ENCODE measurements at places on chromosomes 13 and 19.

GRCh38 chr13:88802886-88803285, 1131.7 kb downstream of the SLITRK5 start:
- DNase-seq: peak; percentile 57
- H3K4me3 ChIP-seq: no peak overlapping the region
- no peak overlapping the region for H3K27ac ChIP-seq

DNA sequence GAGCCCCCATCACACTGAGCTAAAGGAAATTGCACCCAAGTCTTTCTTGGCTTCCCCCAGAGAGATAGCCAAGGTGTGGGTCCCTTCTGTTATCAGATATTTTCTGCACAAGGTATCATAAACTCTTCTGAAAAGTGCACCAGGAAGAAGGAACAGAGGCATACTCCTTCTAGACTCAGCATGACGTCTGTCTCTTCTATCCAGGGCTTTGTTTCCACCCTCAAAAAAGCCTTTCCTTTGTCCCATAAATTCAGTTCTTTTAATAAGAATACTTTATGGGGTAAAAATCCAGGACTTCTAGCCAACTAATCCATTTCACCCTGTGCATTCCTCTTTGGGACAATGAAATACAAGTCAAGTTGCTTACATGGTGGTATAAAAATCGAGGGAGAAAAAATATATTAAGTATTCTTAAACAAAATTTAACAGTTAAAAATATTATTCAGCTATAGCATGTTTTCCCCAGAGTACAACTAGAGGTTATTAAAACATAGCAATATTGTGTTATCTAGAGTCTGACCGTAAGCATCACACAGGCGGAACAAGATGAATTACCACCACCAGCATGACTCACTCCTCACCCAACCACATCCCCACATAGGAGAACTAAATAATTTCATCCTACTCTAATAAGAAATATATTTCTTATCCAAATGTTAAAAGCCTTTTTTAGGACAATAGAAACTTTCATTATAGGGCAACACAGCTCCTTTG, 79.9 kb upstream of the GPC6 start:
- no peak for DNase-seq
- no peaks in the 10 kb centered on the region for H3K4me1 ChIP-seq
- no peak overlapping the region for H3K4me3 ChIP-seq
- H3K36me3 ChIP-seq: no peaks in the 10 kb centered on the region

DNA sequence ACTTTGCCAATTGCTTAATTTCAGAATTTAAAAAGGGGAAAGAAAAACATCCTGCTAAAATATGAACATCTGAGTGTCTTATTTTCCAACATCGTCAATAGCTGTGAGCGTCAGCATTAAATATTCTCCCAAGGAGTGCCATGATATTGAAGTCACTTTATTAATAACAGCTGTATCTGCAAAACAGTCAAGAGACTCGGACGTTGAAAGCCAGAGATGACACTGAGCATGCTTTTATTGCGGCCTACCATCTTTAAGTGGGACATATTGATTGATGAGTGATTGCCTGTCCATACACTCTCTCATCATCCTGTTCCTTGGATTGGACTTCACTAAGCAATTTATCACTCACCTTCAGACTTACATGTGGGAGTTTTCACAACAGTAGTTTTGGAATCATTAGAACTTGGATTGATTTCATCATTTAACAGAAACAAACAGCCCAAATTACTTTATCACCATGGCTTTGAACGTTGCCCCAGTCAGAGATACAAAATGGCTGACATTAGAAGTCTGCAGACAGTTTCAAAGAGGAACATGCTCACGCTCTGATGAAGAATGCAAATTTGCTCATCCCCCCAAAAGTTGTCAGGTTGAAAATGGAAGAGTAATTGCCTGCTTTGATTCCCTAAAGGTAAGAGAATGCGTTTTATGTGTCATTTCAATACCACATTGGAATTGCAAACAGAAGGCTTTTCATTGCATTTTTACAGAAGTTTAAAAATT, 53.8 kb downstream of the MBNL2 start:
- DNase-seq: no peak
- H3K4me1 ChIP-seq: peaks cover 3% of the 10 kb centered on the region
- H3K36me3 ChIP-seq: no peaks in the 10 kb centered on the region
- H3K27ac ChIP-seq: no peak overlapping the region
- H3K4me3 ChIP-seq: no peak overlapping the region

DNA sequence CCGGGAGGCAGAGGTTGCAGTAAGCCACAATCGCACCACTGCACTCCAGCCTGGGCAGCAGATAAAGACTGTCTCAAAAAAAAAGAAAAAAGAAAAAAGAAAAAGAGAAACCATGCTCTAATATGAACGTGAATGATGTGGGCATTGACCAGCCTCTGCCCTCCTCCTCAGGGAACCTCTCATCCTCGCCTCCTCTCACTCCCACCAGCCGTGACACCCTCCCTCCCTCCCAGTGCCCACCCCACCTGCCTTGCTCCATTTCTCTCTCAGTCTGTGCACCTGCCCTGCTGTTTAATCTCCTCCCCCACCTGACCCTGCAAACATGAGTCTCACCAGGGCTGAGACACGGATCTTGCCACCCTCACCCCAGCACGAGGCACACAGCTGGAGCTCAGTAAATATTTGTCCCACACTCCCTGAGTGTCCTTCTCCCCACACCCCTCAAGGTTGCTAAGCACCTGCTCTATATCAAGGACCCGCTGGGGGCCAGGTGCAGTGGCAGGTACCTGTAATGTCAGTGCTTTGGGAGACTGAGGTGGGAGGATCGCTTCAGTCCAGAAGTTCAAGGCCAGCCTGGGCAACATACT, 7.5 kb upstream of the BCAT2 start:
- no peaks in the 10 kb centered on the region for H3K36me3 ChIP-seq
- H3K4me1 ChIP-seq: no peaks in the 10 kb centered on the region
- no peak overlapping the region for H3K4me3 ChIP-seq
- DNase-seq: no peak
- H3K27ac ChIP-seq: no peak overlapping the region

DNA sequence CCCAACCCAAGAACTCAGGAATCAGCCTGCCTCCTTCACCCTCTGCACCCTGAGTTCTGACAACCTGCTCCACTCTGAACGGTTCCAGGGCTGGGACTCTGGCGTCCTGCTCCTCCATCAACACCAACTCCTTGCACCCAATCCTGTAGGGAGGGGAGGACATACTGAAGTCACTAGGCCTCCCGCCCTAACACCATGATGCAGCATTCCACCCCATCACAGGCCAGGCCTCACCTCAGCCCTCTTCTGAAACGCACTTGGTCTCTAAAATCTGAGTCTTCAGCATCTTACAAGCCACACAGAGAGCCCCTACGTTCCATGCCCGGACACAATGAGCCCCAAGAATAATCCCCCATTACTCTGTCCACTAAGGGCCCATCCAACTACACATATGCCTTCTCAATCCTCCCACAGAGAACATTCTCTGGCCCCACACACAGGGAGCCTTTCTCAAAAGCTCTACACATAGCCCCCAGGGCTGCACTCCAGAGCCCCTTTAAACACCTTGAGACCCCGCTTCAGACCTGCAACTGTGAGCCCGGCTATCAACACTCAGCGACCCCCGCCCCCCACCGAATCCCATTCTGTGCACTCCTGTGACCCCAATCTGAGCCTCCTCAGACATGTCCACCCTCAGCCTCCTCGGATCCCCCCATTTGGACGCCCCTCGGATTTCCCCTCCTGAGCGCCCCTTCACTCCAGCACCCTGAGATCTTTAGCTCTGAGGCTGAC, 567 bp downstream of the ALKBH6 start:
- peaks cover 3% of the 10 kb centered on the region for H3K4me1 ChIP-seq
- no peak for DNase-seq
- no peaks in the 10 kb centered on the region for H3K27me3 ChIP-seq
- H3K27ac ChIP-seq: no peak overlapping the region
- peak overlapping the region; percentile 91 for H3K4me3 ChIP-seq
- no peaks in the 10 kb centered on the region for H3K36me3 ChIP-seq

DNA sequence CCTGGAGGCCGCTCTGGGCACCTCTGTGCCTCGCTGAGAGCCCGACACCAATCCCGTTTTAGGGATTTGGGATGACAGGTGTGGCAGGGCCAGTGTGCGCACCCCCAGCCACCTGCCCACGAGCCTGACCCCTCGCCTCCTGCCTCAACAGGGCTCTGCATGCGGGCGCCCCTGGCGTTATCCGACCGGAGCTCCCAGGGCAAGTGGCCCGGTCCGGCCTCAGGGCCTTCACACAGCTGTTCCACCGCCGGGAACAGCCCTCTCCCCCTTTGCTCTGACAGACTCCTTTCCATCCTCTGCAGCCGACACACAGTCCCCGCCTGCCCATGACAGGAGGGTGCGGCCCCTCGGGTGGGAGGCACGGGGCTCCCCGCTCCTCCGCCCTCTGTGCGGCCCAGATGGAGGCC, 7.1 kb upstream of the WDR18 start:
- no peak overlapping the region for H3K27ac ChIP-seq
- peaks cover 5% of the 10 kb centered on the region for H3K4me1 ChIP-seq
- peaks cover 2% of the 10 kb centered on the region for H3K36me3 ChIP-seq
- no peak for DNase-seq
- no peak overlapping the region for H3K4me3 ChIP-seq
- no peaks in the 10 kb centered on the region for H3K27me3 ChIP-seq

GRCh38 chr19:47122359-47123335, 8.0 kb upstream of the SAE1 start:
- no peak overlapping the region for H3K27ac ChIP-seq
- no peaks in the 10 kb centered on the region for H3K27me3 ChIP-seq
- H3K36me3 ChIP-seq: no peaks in the 10 kb centered on the region
- no peak overlapping the region for H3K4me3 ChIP-seq
- H3K4me1 ChIP-seq: no peaks in the 10 kb centered on the region

GRCh38 chr19:42360787-42361544, 29.1 kb downstream of the CNFN start:
- H3K27me3 ChIP-seq: no peaks in the 10 kb centered on the region
- no peak overlapping the region for H3K4me3 ChIP-seq
- peak; percentile 70 for DNase-seq
- H3K36me3 ChIP-seq: peaks cover 6% of the 10 kb centered on the region
- H3K27ac ChIP-seq: no peak overlapping the region

GRCh38 chr19:14470031-14470876, 4.9 kb downstream of the PTGER1 start:
- H3K4me3 ChIP-seq: no peak overlapping the region
- no peak for DNase-seq
- no peaks in the 10 kb centered on the region for H3K4me1 ChIP-seq
- no peaks in the 10 kb centered on the region for H3K36me3 ChIP-seq
- H3K27me3 ChIP-seq: no peaks in the 10 kb centered on the region
- no peak overlapping the region for H3K27ac ChIP-seq

DNA sequence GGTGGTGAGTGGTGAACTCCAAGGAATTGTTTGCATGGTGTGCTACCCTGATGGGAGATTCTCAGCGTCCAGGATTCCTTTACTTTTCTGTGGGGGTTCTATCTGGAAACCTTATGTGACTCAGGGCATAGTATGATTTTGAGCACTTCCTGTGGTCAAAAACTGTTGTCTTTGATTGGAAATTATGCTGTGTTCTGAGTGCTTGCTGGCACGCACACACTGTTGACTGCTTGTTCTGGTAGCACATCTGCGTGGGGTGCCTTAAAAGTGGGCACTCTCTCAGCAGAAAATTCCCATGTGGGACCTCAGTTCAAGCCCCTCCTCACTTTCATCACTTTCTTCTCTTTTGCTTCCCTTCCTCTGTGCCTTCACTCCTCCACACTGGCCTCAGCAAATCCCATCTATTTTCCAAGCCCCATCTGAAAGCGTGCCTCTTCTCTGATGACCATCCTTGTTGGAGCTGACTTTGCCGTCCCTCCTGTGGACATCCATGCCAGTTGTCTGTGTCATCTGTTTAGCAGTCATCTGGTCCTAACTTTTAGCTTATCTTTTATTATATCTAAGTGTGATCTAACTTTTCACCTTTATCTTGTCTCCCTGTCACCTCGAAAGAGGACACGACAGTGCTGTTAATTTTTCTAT, 56.4 kb upstream of the NPAS1 start:
- no peaks in the 10 kb centered on the region for H3K4me1 ChIP-seq
- H3K36me3 ChIP-seq: no peaks in the 10 kb centered on the region
- no peaks in the 10 kb centered on the region for H3K27me3 ChIP-seq
- H3K4me3 ChIP-seq: no peak overlapping the region
- H3K27ac ChIP-seq: no peak overlapping the region
- DNase-seq: no peak

- H3K4me1 ChIP-seq: no peaks in the 10 kb centered on the region
- no peak overlapping the region for H3K27ac ChIP-seq
- no peak for DNase-seq
- no peak overlapping the region for H3K4me3 ChIP-seq
Measured at GRCh38 chr13:27258637-27259386, 7.5 kb downstream of the RPL21 start.

GRCh38 chr13:109787135-109787954, 962 bp upstream of the IRS2 start:
- peak overlapping the region; percentile 59 for H3K27ac ChIP-seq
- peak overlapping the region; percentile 42 for H3K4me3 ChIP-seq
- H3K27me3 ChIP-seq: no peaks in the 10 kb centered on the region
- peak; percentile 78 for DNase-seq
- no peaks in the 10 kb centered on the region for H3K36me3 ChIP-seq

DNA sequence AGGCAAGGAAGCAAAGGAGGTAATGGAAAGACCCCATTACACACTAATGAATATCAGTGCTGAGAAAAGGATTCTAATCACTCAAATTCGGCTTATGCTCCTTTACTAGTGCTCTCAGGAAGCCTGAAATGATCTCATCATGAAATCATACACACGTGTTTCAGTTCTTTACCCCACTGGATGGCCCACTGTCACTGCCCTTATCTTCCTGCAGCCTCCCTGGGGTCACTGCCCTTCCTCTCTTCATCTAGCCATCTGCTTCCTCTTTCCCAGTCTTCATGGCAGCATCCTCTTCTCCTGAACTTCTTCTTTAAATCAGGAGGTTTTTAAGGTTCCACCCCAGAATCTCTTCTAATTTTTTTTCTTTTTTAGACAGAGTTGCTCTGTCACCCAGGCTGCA, 27.9 kb upstream of the EEF1AKMT1 start:
- no peaks in the 10 kb centered on the region for H3K27me3 ChIP-seq
- no peak for DNase-seq
- H3K4me3 ChIP-seq: no peak overlapping the region
- peaks cover 3% of the 10 kb centered on the region for H3K36me3 ChIP-seq
- H3K27ac ChIP-seq: no peak overlapping the region

DNA sequence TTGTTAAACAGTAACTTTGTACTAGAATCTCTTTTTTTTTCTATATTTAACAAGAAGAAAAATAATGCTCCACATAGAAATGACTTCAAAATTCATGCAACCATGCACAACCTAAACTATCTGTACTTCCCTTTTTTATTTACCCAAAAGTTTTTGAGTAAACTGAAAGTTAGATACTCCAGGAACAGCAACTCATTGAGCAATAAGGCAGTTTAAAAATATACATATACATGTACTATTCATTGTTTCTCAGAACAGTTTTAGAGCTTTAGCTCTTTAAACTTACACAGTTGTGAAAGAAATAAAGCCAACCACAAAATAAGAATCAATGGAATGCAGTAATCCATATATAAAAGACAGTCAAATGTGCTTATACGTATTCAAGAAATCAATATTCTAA, 39.2 kb downstream of the MTMR6 start:
- no peak for DNase-seq
- H3K4me3 ChIP-seq: no peak overlapping the region
- no peaks in the 10 kb centered on the region for H3K27me3 ChIP-seq
- H3K4me1 ChIP-seq: no peaks in the 10 kb centered on the region
- H3K36me3 ChIP-seq: no peaks in the 10 kb centered on the region

Measured in mesendoderm (in vitro differentiated cells).